ENCODE measurements at places on chromosomes 1 and 21. TPM values are rescaled to one million over a fixed set of nuclear protein-coding genes. Genes with fewer than 3 reads are reported as not detected.

DNA sequence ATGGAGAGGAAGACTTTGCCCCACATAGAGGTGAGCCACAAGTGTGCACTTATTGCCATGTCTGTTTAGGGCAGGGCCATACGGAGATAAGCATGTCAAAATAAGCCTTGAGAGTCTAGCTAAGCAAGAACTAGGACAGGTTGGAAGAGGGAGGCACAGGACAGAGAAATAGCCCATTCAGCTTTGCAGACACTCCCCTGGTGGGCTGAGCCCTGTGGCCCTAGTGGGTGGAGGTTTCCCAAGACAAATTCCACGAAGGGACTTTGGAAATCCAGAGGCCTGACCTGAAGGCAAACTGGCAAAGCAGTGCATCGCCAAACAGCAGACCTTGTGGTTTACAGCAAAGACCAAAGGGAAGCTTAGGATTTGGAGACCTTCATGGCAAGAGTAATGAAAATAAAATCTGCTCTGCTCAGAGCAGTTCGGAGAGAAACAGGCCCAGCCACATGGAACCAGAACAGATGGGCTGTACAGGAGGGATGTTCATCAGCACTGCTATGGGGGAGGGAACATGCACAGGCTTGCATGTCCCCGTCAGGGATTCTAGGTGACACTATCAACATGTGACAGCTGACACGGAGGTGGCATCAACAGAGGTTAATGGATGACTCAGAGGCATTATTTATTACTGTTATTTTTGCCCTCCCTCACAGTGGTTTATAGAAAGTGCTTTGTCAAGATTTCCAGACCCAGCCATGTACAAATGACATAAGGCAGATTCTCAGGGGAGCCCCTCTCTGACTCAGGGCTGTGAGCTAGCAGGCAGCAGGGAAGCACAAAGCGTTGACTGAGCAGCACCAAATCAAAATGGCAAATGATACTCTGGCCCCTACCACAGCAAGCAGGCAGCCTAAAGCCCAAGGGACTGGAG is 90.1 kb upstream of the IRF2BP2 start:
- no peak for DNase-seq

The WDR47 gene
- total RNA-seq = 10.7 TPM

The AMPD1 gene
- total RNA-seq = not detected

The FCER1G gene
- total RNA-seq = 1.1 TPM

- DNase-seq = no peak
Measured at GRCh38 chr1:42974767-42975437, 16.2 kb upstream of the SLC2A1 start.

The G0S2 gene
- 1.5 TPM for total RNA-seq

GRCh38 chr1:1285611-1286311 is 5.5 kb downstream of the SCNN1D start:
- no peak for DNase-seq

- DNase-seq = no peak
Measured at GRCh38 chr1:215282557-215282956, 200.0 kb downstream of the KCNK2 start.

The GUCA2B gene
- total RNA-seq = not detected

The GNB1 gene
- 473 TPM for total RNA-seq

DNA sequence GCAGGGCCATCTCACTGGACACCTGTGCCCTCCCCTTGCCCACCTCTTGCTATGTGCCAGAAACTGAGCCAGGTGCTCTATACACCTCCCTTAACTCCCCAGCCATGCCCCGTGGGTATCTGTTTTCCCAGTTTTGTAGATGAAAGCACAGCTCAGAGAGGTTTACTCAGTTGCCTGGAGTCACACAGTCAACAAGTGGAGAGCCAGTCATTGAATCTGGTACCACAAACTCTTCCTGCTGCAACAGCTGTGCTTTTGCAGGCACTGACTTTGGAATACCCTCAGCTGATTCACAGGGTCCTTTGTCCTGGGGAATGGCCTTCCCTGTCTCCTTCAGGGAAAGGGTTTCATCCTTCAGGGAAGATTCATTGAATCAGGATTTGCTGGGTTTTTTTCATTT is 22.1 kb downstream of the PAX7 start:
- no peak for DNase-seq

GRCh38 chr1:210251680-210252490 is 19.3 kb downstream of the SERTAD4 start:
- no peak for DNase-seq

- no peak for DNase-seq
Measured at GRCh38 chr1:247177755-247178154, 5.9 kb upstream of the ZNF124 start.

The HDAC1 gene
- 189 TPM for total RNA-seq

All from activated CD8-positive, alpha-beta memory T cell treated with anti-CD3 and anti-CD28 coated beads, Interleukin-2, amount 10 ng/mL, durations not matched to agents 7 days and 5 days (primary cell).